ENCODE measurements at places on chromosomes 3 and 15. TPM values are rescaled to one million over a fixed set of nuclear protein-coding genes. Genes with fewer than 3 reads are reported as not detected.

UCN2 gene
- not detected for total RNA-seq

FBXO40 gene
- 146 TPM for total RNA-seq

SLC24A5 gene
- total RNA-seq = not detected

DNA sequence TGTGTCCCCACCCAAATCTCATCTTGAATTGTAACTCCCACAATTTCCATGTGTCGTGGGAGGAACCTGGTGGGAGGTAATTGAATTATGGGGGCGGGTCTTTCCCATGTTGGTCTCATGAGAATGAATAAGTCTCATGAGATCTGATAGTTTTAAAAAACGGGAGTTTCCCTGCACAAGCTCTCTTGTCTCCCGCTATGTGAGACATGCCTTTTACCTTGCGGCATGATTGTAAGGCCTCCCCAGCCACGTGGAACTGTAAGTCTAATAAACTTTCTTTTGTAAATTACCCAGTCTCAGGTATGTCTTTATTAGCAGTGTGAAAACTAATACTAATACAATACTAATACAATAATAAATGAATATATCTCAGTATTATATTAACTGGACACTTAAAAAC, 9.9 kb upstream of the YEATS2 start:
- DNase-seq = no peak

- DNase-seq = no peak
Observed at GRCh38 chr3:123936400-123936799, 24.6 kb downstream of the CCDC14 start.

DNA sequence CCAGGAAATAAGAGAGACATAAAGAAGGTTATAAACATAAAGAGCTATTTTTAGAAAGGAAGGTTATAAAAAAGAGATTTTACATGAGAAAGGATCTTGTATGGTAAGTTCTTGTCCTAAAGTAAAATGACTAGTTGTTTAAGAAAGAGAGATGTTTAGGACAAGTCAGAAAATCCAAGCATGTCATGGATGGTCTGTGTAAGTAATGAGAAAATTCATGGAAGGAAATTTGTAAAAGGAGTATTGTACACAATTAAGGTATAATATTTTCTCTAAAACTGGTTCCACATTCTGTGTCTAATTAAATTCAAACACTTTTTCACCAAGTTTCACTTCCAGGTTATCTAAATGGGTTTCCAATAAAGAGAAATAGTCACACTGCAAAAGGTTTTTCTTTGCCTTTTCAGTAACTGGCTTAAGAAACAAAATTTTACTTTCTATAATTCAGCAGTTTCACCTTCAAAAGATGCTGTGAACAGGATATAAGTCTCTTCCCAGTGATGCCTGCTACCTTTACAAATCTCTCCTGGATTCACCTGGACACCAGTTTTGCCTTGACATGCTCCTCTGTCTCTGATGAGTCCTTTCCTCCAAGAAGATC, 455.7 kb downstream of the ZIC1 start:
- DNase-seq = no peak

DNA sequence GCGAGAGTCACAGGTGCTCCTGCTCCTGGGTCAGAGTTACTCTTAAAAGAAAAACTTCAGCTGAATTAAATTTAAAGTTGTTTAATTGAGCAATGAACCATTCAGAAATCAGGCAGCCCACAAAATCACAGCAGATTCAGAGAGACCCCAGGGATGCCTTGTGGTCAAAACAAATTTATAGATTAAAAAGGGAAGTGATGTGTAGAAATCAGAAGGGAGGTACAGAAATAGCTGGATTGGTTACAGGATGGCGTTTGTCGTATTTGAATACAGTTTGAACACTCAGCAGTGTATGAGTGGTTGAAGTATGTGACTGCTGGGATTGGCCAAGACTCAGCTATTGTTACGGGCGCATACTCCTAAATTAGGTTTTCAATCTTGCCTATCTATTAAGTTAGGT, 58.6 kb downstream of the UACA start:
- no peak for DNase-seq

GRCh38 chr3:109977897-109978296, 640.6 kb upstream of the DPPA4 start:
- no peak for DNase-seq

DNA sequence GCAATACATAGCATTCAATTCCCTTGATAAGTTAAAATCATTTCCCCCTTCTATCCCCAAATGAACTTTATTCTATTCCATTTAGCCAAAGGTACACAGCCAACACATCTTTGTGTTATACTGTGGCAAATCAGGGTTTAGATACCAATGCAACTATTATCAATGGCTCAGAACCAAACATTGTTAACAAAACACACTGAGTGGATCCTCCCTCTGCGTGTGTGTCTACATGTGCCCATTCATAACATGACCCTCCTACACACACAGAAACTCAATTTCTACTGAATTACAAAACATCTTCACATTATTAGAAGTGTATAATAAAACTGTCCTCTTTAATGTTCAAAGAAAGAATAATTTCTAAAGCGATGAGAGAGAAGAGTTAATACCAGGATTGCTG, 1.3 kb downstream of the TTBK2 start:
- no peak for DNase-seq

DNA sequence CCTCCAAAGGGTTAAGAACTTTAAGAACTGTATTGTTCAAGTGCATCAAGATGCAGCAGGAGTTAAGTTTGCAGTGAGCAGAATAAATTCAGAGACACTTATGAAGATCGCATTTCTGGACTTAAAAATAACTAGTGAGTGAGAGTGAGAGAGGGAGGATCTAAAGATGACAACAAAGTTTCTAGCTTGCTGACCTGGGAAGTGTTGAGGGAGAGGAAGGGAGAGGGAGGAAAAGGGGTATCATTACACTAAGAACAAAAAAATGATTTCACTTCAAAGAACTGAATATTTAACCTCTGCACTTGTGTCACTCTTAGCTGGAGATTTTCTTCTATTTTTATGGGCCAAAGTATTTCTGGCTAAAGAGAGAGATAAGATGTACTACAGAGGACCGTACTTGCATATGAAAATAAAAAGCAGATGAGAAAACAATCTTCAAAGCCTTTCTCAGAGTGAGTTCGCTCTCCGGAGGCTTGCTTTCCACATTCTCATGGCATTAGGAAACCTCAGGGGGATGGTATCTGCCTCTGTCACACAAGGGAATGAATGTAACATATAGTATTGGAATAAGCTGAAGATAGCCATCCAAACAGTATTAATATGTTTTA, 91.4 kb upstream of the TJP1 start:
- no peak for DNase-seq

DNA sequence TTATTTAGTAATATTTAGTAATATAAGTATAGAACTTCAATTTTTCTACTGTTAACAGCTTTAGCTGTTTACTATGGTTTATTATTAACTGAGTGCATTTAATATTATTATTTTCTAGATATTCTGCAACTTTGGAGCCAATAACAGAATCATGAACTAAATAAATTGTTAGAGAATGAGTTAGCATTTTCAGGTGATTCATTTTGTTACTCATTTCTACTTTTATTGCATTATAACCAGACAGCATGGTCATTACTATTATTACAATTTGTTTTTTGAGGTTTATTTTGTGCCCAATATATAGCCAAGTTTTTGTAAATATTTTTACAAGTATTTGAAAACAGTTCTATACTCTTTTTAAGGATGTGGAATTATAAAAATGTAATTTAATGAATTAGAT, 279.6 kb downstream of the SQOR start:
- DNase-seq = no peak
